CD4-positive, alpha-beta T cell treated with Interleukin-6 for 4 hours (primary cell): ENCODE measurements at places on chromosomes 3 and 15.
A peak's percentile ranks its signal among the peaks of the same experiment; 100 is the strongest.

DNA sequence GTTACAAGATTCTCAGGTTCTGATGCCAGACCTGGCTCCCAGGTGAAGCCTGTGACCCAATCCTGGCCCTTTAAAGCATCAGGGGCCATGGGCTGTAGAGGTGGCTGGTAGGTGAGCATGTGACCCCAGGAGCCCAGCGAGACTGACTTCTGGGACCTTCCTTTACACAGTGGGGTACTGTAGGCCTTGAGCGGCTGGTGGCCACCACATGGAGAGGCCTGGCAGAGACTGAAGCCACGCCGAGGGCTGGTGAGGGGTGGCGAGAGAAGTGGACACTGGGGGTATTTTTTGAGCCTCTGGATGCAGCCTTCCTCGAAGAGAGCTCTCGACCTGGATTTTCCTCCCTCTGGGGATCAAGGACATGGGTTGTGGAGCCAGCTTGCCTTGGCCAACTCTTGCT, 71.2 kb upstream of the ITGA11 start:
- no peak for DNase-seq

DNA sequence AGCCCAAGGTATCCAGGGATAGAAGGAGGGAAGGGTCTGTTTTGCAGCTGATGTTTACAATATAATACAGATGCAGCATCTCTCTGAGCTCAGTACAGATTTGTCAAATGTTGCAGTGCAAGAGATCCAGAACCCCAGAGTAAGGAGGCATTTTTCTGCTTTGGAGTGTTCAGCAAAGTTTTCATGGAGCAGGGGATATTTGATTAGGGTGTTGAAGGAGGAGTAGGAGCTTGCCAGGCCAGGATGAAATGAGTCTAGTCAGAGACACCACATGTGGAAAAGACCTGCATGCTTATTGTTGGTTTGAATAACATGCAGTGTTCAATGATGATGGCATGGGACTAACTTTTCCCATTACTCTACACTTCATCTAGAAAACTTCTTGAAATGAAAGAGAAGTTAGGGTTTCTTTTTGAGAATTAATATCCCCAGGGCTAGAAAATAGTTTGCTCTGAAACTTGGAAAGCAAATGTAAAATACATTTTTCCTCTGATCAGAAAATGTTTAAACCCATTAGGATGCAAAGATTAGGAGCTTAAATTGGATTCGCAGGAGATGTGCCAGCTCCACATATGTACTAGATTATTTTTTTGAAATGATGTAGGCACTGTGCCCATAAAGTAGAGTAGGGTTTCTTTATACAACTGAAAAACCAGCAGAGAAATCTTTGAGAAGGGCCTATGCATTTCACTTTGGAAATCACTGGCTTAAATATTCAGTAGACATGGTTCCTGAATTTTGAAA, 243.8 kb downstream of the CACNA2D3 start:
- DNase-seq, result no peak

- peak; percentile 76 for DNase-seq
These were observed 10.6 kb downstream of the CISH start for GRCh38 chr3:50600841-50601591.

DNA sequence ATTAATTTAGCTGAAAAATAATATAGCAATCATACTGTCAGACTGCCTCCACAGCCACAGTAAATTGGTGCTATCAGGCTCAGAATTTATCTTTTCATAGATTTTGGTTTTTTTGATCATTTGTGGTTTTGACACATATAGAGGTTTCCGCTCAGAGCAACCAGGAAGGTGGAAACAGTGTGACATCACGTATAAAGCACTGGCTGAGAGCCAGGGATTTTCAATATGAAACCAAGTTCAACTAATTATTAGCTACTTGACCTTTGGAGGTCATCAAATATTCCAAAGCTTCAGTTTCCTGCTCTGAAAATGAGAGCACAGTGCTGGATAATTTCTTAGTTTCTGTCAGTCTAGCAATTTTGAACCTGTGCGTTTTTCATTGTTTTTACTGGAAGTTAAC, 433.8 kb upstream of the SUCLG2 start:
- peak; percentile 58 for DNase-seq

DNA sequence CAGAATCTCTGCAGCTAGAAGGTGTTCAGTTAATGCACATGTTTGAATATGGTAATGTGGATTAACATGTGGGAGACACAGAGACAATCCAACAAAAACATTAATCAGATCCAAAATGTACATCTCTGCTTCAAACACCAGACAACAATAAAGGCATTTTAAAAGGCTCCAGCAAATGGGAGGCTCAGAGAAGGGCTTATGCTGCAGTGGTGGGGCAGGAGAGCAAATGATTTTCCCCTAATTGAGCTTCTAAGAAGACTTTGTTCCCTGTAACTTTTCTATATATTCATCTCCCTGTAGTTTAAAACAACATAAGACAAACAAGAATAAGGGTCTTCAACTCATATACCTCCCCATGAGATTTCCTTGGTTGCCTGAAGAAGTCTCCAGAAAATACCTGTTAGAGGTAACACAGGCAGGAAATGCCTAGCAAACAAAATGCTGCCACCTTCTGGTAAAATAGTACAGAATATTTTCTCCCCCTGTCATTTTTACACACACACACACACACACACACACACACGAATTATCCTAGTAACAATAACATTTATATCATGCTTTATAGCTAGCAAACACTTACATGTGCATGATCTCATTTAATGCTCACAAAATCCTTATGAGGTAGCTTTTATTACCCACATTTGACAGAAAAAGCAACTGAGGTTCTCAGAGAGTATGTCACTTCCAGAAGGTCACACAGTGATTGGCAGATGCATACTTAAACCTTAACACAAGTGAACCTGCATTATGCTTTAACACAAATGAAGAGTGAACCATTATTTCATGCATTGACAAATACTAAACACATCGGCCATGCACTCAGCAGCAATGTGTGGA, 123.4 kb upstream of the MB21D2 start:
- DNase-seq, result no peak

DNA sequence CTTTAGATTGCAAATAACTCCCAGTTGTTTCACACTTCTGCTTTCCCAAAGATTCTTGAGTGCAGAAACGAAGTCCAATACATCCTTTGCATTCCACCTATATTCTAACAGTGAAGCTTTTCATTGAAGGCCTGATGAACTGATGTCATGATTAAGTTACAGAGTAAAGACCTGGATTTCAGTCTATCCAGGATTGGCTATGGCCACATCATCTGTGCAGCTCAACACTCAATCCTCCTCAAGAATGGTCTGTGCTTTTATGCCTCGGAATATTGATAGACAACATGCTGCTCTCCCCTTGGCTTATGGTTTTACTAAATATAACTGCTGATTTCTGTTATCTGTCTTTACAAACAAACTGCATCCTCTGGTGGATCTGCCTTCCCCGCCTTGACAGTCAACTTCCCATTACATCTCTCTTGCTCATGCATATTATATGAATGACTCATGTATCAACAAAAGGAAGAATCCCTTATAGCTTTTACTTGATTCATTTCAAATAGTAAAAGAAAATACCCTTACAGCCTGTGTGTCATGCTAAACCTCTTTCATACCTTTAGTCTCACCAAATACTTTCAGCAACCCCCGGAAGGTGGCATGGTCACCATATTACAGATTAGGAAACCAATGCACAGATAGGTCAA, 59.5 kb downstream of the SCN11A start:
- DNase-seq, result no peak

GRCh38 chr3:122493296-122493695, 21.4 kb downstream of the KPNA1 start:
- DNase-seq, result no peak

DNA sequence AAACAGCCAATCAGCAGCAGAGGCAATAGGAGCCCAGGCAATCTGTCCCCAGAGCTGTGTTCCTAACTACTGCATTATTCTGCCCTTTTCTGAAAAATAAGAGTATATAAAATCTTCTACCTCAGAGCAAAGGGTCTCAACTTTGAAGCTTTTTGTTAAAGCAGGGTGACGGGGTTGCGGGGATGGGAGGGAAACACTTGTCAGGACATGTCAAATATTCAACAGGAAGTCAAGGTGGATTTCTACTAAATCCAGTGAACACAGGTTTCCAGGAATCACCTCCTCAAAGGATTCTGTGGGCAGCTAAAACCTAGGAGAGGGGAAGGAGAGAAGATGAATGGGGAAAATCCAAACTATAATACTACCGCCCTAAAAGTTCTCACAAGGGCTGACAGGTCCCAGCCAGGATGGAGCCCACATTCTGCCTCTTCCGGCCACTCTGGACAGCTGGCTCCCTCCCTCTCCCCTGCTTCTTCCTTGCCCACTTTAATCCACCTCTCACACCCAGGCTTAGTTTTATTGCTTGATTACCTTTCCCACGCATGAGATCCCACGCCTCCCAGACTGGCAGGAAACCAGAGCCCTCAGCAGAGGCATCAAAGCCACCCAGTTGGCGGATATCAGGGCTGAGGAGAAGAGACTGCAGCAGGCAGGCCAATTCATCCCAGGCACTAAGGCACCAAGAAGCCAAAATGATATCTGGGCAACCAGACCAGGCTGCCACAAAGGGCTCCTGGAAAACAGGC, 77.2 kb downstream of the OSBPL10 start:
- DNase-seq, result no peak
